Body of pancreas (tissue), 4 donors: ENCODE measurements at places on chromosomes 1 and 21. TPM values are rescaled to one million over a fixed set of nuclear protein-coding genes. Genes with fewer than 3 reads are reported as not detected.

Gene GSTM1
- not detected for total RNA-seq

DNA sequence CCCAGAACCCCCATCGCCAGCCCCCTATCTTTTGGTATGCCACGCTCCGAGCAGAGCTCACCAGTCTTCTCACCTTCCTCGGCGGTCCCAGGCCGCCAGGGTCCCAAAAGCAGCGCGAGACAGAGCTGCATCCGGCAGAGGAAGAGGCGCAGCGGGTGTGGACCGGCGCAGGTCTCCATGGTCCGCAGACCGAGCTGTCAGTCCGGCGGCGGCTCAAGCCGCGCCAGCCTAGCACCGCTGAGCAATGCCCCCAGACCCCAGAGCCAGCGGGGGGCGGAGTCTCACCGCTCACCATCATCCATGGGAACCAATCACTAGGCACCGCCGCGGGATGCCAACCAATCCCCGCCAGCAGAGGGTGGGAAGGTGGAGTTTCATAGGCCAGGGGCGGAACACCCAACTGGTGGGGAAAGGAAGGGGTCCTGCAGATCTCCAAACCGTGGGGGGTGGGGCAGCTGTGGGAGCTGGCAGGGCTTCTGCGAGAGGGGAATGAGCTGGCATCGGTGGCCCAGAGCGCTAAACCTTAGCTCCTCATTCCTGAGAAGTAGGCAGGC is at the start of gene EPHA10:
Gene EPHA10, minus strand, starts transcription at position 233 of the 554 bp plus-strand sequence. Its CDS starts 54 bp downstream, at position 179.
- DNase-seq = no peak

Gene OR2T33
- not detected for total RNA-seq

Gene CRP
- 1.6 TPM for total RNA-seq

Gene TMEM183A
- total RNA-seq = 86.7 TPM

Gene MMP23B
- total RNA-seq = 0.99 TPM

DNA sequence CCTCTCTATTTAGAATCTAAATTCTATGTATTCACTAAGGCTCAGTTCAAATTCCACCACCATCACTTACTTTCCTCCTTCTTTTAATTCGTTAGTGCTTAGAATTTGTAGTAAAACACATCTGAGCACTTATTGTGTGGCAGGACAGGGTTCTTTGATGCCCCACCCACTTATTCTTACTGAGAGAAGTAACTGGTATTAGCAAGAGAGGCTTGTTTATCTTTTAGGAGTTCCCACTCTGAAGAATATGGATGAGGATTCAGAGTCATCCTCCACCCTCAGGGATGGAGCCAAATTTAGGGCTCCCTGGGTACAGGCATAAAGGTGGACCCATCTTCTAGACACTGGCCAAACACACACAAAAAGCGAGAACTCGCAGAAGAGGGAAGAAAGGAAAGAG is 11.5 kb upstream of the TAF1A start:
- DNase-seq = no peak

DNA sequence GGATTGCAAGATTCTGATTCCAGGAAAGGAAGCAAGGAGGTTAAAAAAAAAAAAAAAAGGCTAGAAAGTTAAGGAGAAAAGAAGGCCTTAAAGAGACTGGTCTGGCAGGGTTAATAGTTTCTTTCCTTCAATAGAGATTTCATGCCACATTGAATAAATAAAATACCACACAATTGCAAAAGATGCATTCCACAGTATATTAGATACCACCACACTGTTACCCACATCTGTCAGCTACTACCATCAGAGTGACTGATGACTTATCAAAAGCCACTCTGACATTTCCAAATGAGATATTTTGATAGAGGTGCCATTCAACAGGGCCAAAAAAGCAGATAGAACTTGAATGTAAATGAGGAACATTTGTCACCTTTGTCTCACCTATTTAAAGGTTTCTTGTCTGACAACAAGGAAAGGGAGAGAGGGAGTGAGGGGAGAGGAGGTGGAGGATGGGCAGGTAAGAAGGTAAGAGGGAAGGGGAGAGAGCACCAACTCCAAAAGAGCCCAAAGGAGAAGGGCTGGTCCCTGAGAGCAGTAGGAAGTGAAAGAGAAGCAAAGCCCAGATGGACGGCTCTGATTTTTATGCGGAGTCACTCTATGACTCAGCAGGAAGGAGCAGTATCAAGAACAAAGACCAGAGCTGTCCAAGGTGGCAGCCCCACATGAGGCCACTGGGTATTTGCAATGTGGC is 38.3 kb downstream of the LRRN2 start:
- peak; percentile 27 for DNase-seq

GRCh38 chr1:20724364-20725188 is 6.8 kb upstream of the KIF17 start:
- no peak for DNase-seq

GRCh38 chr1:244836135-244836521 is 670 bp downstream of the COX20 start:
- no peak for DNase-seq

DNA sequence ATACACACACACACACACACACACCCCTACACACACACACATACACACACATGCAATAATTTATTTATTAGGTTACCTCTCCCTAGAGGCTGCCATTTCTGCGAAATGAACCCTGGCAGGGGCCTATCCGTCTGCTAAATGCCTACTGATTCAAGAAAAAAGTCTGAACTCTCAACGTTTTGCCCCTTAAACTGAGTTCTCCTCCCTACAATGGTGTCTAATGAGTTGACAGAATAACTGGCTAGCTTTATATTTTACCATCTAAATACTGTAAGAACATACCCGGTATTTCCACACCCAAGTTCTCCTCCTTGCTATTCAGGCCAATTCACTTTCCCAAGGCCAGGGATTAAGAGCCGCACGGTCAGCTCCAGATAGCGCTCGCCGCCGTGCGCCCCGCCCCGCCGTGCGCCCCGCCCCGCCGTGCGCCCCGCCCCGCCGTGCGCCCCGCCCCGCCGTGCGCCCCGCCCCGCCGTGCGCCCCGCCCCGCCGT is 339 bp upstream of the RNPC3 start:
- DNase-seq = peak; percentile 82

GRCh38 chr1:223477456-223477855 is 84.2 kb downstream of the CCDC185 start:
- no peak for DNase-seq

GRCh38 chr1:183234660-183235476 is 48.8 kb downstream of the LAMC2 start:
- DNase-seq = peak; percentile 61

- no peak for DNase-seq
Measured at GRCh38 chr21:34900376-34900775, 148.7 kb downstream of the RUNX1 start.
